Activated T-cell treated with anti-CD3 and anti-CD28 coated beads, Interleukin-2, amount 50 U/mL, for 4 hours (primary cell): ENCODE measurements at places on chromosomes 1 and 21. TPM values are rescaled to one million over a fixed set of nuclear protein-coding genes. Genes with fewer than 3 reads are reported as not detected.

The KCNA2 gene
- 0.25 TPM for total RNA-seq

The GPR61 gene
- total RNA-seq, result not detected

DNA sequence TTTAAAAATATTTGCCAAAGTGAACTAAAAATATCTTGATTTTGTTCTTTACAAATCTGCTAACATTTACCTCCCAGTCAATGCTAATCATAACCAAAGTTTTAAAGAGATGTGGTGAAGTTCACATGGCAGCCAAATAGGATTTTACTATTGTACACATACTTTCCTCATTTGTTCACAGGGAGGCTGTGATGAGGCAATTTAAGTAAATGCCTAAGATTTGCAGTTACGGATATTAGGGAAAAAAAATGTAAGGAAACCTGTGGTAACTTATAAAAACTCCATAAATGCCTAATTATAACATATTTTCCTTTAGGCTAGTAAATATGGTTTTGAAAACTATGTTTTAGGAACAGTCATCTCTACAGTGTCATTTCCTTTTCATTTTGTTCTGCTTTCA lies 32.4 kb downstream of the RGS5 start:
- no peak for DNase-seq

DNA sequence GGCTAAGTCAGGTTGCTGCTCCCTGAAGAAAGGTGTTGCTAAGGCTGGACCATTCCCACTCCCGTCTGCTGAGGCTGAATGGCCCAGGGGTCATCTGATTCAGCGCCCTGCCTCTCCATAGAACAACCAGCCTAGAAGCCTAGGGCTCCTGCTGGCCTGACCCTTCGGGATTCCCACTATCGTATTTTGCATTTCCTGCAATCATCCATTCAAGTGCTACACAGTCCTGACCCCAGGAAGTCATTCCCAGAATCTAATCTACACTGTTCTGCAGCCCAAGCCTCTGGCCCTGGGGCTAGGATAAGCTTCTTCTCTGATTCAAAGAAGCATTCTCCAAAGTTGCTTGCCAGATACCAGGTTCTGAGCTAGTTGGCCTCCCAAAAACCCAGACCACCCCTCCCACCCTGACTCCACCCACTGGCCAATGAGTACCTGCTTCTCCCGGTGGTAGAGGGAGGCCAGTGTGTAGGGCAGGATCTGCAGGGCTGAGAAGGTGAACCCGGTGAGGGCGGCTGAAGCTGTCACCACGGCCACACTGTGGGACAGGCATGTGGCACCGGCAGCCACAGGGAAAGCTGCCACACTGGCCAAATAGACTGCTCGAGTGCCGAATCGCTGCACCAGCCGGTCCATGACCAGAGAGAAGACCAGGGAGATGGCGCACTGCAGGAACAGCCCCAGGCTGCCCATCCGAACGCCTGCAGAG lies 18.7 kb downstream of the SLC45A3 start:
- no peak for DNase-seq

DNA sequence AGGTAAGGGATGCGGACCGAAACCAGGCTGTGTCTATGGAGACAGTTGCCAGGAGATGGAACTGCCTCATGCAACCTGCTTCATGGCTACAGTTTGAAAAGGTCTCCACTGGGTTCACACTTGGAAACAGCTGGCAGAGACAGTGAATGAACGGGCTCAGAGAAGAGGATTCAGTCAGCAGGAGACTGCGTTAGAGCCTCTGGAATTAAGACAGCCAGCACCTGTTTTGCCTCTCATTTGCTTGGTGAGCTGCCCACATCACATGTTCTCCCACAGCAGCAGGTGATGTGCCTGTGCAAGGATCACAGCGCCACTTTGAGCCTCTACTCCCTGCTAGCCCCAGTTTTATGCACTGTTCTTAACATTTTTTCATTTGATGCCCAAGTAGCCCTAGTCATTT lies 321.0 kb downstream of the PLPP3 start:
- DNase-seq, result no peak

The FCER1A gene
- total RNA-seq, result not detected

GRCh38 chr1:180266275-180267210 lies 36.5 kb downstream of the LHX4 start:
- DNase-seq, result no peak

GRCh38 chr1:207245124-207245523 lies 76.4 kb upstream of the CD55 start:
- no peak for DNase-seq

- DNase-seq, result no peak
Observed at GRCh38 chr1:45979074-45979777, 153.2 kb downstream of the PIK3R3 start.

The PTPRF gene
- 0.86 TPM for total RNA-seq

GRCh38 chr1:87702455-87702854 lies 373.8 kb downstream of the LMO4 start:
- DNase-seq, result no peak

GRCh38 chr1:14282707-14283106 lies 315.8 kb upstream of the KAZN start:
- DNase-seq, result no peak

- DNase-seq, result no peak
Observed at GRCh38 chr1:66809736-66810326, 8.8 kb upstream of the INSL5 start.

DNA sequence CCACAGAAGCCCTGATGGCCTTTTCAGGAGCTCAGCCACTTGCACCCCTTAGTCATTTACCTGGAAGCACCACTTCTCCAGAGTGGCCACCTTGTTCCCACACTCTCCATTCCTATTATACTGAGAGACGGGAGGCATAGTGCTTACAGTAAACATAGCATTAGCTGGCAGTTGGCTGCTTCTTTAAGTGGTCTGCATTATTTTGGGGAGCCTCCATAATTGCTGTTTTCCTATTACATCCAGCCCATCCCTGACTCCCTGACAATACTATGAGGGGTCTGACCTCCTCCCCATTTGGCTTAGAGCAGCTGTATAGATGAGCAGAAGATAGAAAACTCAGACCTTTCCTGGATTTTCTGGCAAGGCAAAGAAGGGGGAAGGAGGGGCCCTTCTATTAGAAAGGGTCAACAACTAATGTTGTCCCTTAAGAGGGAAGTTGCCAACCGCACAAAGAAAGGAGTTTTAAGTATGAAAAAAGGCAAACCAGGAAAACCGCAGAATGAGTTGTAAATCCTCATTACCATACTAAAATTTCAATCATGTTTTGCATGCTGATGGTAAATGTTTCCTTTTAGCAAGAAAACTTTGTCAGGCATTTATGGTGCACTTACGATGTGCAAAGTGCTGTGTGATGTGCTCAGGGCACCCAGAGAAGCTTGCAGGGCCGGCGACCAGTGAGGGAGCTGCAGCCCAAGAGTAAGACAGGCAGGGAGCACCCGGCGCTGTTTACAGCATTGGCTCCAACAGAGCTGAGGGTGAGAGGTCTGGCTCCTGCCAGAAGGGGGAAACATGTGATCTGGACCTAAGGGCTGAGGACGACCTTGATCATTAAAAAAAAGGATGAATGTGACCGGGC lies 167.3 kb downstream of the ZZZ3 start:
- DNase-seq, result no peak

- no peak for DNase-seq
Observed at GRCh38 chr1:37776946-37777516, 12.1 kb upstream of the EPHA10 start.

The RCSD1 gene
- 17.5 TPM for total RNA-seq
